ENCODE measurements at places on chromosomes 5 and 9.
A peak's percentile ranks its signal among the peaks of the same experiment; 100 is the strongest.

GRCh38 chr5:16784843-16785791 lies 151.0 kb downstream of the MYO10 start:
- H3K36me3 ChIP-seq, result no peaks in the 10 kb centered on the region
- no peak overlapping the region for H3K4me3 ChIP-seq
- H3K4me1 ChIP-seq, result peaks cover 16% of the 10 kb centered on the region
- peak; percentile 63 for DNase-seq

- H3K4me3 ChIP-seq, result no peak overlapping the region
- H3K4me1 ChIP-seq, result no peaks in the 10 kb centered on the region
- DNase-seq, result no peak
Observed at GRCh38 chr5:103293099-103293498, 34.5 kb downstream of the MACIR start.

GRCh38 chr9:33813712-33814641 lies 3.0 kb upstream of the UBE2R2 start:
- H3K27me3 ChIP-seq, result no peaks in the 10 kb centered on the region
- H3K4me1 ChIP-seq, result peaks cover 25% of the 10 kb centered on the region
- peak overlapping the region; percentile 98 for H3K27ac ChIP-seq
- DNase-seq, result no peak
- H3K36me3 ChIP-seq, result no peaks in the 10 kb centered on the region

GRCh38 chr9:120902569-120903535 lies 23.7 kb downstream of the TRAF1 start:
- no peak for DNase-seq
- H3K4me3 ChIP-seq, result no peak overlapping the region
- no peaks in the 10 kb centered on the region for H3K27me3 ChIP-seq
- no peak overlapping the region for H3K27ac ChIP-seq
- H3K4me1 ChIP-seq, result no peaks in the 10 kb centered on the region

Data from psoas muscle (tissue), 8 donors.